ENCODE measurements at places on chromosomes 12 and 14.

- no peak for DNase-seq
These were observed 3.5 kb downstream of the FOS start for GRCh38 chr14:75282170-75282554.

DNA sequence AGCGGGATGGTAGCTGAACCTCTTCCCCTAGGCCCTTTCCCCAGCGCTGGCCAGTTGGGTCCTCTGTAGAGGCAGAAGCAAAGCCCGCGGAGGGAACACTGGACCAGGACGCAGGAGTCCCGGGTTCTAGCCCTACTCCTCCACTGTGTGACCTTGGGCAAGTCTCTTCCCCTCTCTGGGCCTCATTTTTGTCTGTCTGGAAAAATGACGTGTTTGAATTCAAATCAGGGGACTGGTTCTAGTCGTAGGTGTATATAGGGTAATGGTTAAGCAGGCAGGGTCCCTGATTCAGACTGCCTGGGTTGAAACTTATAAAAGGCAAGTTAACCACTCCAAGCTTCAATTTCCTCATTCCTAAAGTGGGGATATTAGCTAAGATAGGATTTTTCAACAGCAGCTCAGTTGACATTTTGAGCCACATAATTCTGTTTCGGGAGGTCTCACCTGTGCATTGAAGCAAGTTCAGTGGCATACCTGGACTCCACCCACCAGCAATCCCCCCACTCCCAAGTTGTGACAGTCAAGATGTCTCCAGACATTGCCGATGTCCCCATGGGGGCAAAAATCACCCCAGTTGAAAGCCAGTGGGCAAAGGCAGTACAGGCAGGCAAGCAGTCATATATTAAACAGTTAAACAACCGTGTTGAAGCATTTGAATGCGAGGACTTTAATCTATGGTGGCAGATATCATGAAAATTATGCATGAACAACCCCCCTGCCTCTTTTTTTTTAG lies 899 bp downstream of the TPCN1 start:
- DNase-seq = peak; percentile 40

DNA sequence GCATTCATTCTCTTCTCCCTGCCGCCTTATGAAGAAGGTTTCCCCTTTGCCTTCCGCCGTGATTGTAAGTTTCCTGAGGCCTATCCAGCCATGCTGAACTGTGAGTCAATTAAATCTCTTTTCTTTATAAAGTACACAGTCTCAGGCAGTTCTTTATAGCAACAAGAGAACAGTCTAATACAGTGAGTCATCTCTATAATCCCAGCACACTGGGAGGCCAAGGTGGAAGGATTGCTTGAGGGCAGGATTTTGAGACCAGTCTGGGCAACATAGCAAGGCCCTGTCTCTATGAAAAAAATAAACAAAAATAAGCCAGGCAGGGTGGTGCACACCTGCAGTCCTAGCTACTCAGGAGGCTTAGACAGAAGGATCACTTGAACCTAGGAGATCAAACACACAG lies 259.9 kb downstream of the CEP128 start:
- DNase-seq = no peak

- no peak for DNase-seq
These were observed 96.4 kb upstream of the MON2 start for GRCh38 chr12:62370189-62370588.

DNA sequence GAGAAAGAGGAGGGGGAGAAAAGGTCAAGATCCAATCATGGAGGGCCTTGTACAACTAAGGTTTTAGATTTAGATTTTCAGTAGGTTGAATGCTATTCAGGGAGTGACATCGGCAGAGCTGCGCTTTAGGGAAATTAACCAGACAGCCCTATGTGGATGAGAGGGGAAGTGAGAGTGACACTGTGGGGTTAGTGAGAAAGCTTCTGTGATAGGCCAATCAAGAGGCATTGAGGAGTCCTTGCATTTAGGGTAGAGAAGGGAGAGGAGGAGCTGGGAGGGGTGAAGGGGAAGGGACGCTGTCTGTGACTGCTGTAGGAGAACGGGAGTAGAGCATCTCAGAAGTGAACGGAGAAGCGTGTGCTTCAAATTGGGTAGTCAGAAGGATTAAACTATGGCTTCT lies 3.4 kb downstream of the HSD17B6 start:
- DNase-seq = no peak

- no peak for DNase-seq
These were observed 2.4 kb upstream of the CLEC1B start for GRCh38 chr12:10001171-10001776.

GRCh38 chr12:99985129-99985570 lies 414 bp upstream of the ANKS1B start:
- DNase-seq = no peak

DNA sequence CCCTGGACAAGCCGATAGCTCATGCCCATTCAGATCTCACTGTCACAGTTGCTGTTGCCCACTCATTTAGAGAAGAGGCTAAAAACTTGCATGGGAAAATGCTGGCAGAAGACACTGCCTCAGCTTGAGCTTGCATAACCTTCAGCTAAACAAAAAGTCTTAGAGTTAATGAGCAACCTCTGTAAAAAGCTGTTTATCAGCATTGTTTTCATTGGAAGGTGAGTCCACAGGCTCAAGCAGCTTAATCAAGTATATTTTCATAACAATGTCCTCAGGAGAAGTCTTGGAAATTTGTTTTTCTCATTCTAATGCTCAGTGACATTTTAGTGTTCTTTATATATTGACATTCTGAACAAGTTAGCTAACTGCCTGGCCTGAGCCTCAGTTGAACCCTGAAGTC lies 872.9 kb downstream of the TMTC2 start:
- no peak for DNase-seq

GRCh38 chr12:32493282-32493681 lies 93.9 kb downstream of the FGD4 start:
- DNase-seq = no peak

DNA sequence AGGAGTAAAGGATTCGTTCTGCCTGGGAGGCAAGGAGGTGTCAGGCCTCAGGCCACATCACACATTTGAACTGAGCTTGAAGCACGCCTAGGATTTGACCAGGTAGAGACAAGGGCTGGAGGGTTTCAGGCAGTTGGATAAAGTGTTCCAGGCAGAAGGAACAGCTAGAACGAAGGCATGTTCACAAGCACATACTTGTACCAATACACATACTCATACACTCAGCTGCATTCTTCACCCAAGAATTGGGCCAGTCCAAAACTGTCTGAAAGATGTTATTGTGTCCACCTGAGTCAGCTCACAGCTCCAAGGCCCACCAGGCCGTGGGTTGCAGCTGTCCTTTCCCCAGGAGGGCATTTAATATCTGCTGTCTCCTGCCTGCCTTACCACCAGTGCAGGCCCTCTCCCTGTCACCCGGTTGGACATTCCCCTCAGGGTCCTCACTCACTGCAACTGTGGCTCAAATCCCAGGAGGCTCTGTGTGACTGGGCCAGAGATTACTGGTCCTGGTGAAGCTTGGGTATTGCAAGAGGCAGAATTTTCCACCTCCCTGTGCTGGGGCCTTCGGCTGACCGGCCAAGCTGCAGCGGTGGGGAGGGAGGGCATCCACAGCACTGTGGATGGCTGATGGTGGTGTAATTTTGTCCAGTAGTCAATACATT lies 12.8 kb upstream of the AQP2 start:
- DNase-seq = no peak

GRCh38 chr12:74945771-74946198 lies 263.9 kb downstream of the KCNC2 start:
- no peak for DNase-seq

Measured in activated CD4-positive, alpha-beta T cell treated with anti-CD3 and anti-CD28 coated beads, Interleukin-2, amount 50 U/mL, for 48 hours (primary cell).